Vagina (tissue), 2 donors: ENCODE measurements at places on chromosomes 7 and 10.

GRCh38 chr10:102230264-102230860 lies 4.3 kb downstream of the ELOVL3 start:
- H3K27me3 ChIP-seq: peaks cover 7% of the 10 kb centered on the region
- DNase-seq: no peak
- peak overlapping the region; percentile 41 for H3K4me3 ChIP-seq
- H3K36me3 ChIP-seq: no peaks in the 10 kb centered on the region
- no peak overlapping the region for H3K27ac ChIP-seq
- peaks cover 35% of the 10 kb centered on the region for H3K4me1 ChIP-seq

DNA sequence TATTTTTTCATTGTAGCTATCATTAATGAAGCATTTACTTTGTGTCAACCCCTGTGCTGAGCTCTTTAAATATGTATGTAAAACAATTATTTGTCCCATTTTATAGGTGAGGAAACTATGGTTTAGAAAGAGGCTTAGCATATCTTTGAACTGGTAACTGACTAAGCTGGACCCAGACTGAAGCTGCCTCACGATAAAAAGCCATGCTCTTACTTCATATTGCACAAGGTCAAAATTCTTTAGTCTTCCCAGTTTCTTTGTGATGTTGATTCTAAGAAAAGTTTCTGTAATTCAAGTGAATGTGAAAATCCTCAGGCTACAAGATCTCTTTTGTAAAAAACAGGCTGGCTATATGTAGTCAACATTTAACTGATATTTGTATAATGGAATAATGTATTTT lies 46.6 kb upstream of the SLC16A12 start:
- H3K4me1 ChIP-seq: no peaks in the 10 kb centered on the region
- H3K27me3 ChIP-seq: no peaks in the 10 kb centered on the region
- H3K36me3 ChIP-seq: no peaks in the 10 kb centered on the region

DNA sequence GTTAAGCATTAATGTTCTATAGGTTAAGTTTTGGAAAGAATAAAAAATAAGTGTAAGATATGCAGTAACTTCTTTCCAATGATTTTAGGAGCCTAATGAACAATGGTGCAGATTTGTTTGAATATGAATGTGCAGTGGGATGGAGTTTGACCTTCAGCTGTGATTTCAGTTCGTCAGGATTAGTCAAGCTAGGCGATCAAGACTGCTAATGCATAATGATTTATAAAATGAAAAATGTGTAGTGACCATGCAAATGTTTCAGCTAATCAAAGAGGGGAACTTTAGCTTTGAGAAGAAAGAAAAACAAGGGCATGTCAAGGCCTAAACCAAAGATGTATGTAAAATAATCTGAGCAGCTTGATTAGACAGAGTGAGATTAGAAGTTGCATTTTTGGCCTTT lies 208.5 kb downstream of the FOXP2 start:
- H3K4me3 ChIP-seq: no peak overlapping the region
- H3K36me3 ChIP-seq: no peaks in the 10 kb centered on the region
- H3K4me1 ChIP-seq: no peaks in the 10 kb centered on the region

DNA sequence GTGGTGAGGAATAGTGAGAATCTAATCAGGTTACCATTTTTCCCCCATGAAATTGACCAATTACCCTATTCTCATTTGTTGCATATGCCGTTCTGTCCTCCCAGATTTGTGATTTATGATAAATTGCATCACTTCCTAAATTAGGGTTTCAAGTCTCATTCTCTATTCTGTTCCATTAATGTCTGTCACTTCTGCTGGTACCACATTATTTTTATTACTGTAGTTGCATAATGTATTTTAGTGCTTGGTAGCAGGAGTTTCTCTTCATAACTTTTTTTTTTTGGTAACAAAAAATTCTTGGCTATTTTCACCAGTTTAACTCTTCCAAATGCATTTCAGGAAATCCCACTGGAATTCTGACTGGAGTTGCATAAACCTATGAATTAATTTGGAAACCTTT lies 44.0 kb upstream of the FAM133B start:
- peaks cover 27% of the 10 kb centered on the region for H3K4me1 ChIP-seq
- DNase-seq: no peak
- H3K27me3 ChIP-seq: no peaks in the 10 kb centered on the region
- peak overlapping the region; percentile 24 for H3K27ac ChIP-seq

GRCh38 chr7:124801330-124801895 lies 35.8 kb upstream of the GPR37 start:
- no peaks in the 10 kb centered on the region for H3K36me3 ChIP-seq
- H3K4me3 ChIP-seq: no peak overlapping the region
- no peaks in the 10 kb centered on the region for H3K4me1 ChIP-seq

- no peak overlapping the region for H3K27ac ChIP-seq
- H3K27me3 ChIP-seq: no peaks in the 10 kb centered on the region
- H3K36me3 ChIP-seq: no peaks in the 10 kb centered on the region
- DNase-seq: no peak
These were observed 287.2 kb downstream of the ETV1 start for GRCh38 chr7:13702251-13702650.

GRCh38 chr10:111093741-111094380 lies 17.0 kb downstream of the ADRA2A start:
- H3K27ac ChIP-seq: no peak overlapping the region
- no peak for DNase-seq
- H3K36me3 ChIP-seq: no peaks in the 10 kb centered on the region
- no peak overlapping the region for H3K4me3 ChIP-seq
- H3K4me1 ChIP-seq: no peaks in the 10 kb centered on the region

DNA sequence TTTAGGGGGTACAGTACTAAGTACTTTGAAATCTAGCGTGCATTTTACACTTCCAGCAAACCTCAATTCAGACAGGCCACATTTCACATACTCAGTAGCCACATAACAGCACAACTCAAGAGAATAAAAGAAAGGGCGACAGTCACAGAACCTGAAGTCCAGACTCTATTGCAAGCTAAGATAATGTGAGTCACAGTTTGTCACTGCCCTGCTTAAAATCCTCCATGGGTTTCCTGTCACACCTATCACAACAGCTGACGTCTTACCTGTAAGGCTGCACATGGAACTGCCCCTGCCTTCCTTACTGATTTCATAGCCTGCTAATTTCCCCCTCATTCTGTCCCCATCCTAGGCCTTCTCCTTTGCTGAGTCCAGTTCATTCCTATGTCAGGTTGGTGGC lies 16.1 kb upstream of the CDK14 start:
- no peaks in the 10 kb centered on the region for H3K4me1 ChIP-seq
- no peaks in the 10 kb centered on the region for H3K27me3 ChIP-seq
- DNase-seq: no peak
- no peak overlapping the region for H3K27ac ChIP-seq

DNA sequence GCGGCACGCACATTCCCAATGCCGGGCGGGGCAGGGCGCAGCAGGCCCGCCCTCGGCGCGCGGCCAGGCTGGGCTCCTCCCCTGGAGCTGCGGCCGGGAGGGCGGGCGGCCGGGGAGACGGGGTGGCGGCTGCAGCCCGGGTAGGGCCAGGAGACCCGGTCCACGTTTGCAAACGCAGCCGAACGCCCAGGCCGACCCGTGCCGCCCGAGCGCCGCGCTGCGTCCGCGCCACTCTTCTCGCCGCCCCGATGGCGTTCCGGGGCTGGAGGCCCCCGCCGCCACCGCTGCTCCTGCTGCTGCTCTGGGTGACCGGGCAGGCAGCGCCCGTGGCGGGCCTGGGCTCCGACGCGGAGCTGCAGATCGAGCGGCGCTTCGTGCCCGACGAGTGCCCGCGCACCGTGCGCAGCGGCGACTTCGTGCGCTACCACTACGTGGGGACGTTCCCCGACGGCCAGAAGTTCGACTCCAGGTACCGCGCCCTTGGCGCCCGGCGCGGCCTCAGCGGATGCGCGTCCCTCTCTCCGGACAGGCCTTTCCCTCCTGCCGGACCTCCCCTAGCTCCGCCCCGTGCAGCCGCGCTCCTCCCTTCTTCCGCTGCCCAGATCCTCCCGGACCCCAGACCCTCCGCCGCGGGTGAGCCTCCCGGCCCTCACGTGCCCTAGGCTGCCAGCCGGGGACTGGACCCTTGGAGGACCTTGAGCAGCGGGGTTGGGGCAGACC lies at the start of gene FKBP9:
Gene FKBP9 (plus strand): TSS at position 115 of the 720 bp plus-strand sequence. CDS start 134 bp downstream, at position 249.
- no peaks in the 10 kb centered on the region for H3K27me3 ChIP-seq
- H3K36me3 ChIP-seq: no peaks in the 10 kb centered on the region
- H3K4me3 ChIP-seq: peak within 1 kb of the TSS; percentile 71
- DNase-seq: no peak
- H3K27ac ChIP-seq: peak within 1 kb of the TSS; percentile 94

- H3K4me1 ChIP-seq: peaks cover 9% of the 10 kb centered on the region
- H3K27ac ChIP-seq: peak overlapping the region; percentile 27
- no peak for DNase-seq
- no peaks in the 10 kb centered on the region for H3K36me3 ChIP-seq
These were observed 23.6 kb upstream of the CD36 start for GRCh38 chr7:80614851-80615271.

DNA sequence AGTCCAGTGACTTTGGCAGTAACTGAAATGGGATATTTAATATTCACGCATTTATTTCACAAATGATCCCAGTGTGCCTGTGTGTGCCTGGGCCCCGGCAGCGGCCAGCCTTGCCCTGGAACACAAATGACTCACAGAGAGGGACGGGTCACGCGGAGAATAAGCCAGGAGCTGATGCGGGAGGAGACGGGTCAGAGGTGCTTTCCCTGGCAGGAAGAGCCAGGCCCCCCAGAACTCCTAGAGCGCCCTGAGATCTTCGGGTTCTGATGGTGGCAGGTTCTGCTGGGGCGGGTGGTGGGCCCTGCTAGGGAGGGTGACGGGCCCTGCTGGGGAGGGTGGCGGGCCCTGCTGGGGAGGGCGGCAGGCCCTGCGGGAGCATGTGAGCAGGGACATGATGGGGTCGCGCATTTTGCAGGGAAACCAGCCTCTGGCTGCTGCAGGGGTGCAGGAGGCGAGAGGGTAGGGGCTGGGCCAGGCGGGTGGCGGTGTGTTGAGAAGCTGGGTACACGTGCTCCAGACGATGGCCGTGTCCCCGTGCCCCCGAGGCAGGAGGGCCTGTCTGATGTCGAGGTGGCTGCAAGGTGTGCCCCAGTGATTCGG lies 84.2 kb upstream of the DIP2C start:
- no peaks in the 10 kb centered on the region for H3K36me3 ChIP-seq
- no peaks in the 10 kb centered on the region for H3K4me1 ChIP-seq
- DNase-seq: peak; percentile 94
- H3K27me3 ChIP-seq: no peaks in the 10 kb centered on the region

GRCh38 chr10:97886286-97886685 lies 36.6 kb downstream of the GOLGA7B start:
- DNase-seq: no peak
- peaks cover 13% of the 10 kb centered on the region for H3K4me1 ChIP-seq

GRCh38 chr7:127683776-127684681 lies 32.0 kb downstream of the SND1 start:
- H3K4me1 ChIP-seq: no peaks in the 10 kb centered on the region
- H3K27me3 ChIP-seq: no peaks in the 10 kb centered on the region
- H3K4me3 ChIP-seq: no peak overlapping the region
- no peak for DNase-seq
- H3K27ac ChIP-seq: no peak overlapping the region
- peaks cover 13% of the 10 kb centered on the region for H3K36me3 ChIP-seq
